ENCODE measurements at places on chromosomes 2 and 18.

- DNase-seq = no peak
These were observed 209.7 kb downstream of the ASB1 start for GRCh38 chr2:238636269-238637073.

GRCh38 chr18:49850636-49851035 is 37.3 kb upstream of the ACAA2 start:
- DNase-seq = no peak

DNA sequence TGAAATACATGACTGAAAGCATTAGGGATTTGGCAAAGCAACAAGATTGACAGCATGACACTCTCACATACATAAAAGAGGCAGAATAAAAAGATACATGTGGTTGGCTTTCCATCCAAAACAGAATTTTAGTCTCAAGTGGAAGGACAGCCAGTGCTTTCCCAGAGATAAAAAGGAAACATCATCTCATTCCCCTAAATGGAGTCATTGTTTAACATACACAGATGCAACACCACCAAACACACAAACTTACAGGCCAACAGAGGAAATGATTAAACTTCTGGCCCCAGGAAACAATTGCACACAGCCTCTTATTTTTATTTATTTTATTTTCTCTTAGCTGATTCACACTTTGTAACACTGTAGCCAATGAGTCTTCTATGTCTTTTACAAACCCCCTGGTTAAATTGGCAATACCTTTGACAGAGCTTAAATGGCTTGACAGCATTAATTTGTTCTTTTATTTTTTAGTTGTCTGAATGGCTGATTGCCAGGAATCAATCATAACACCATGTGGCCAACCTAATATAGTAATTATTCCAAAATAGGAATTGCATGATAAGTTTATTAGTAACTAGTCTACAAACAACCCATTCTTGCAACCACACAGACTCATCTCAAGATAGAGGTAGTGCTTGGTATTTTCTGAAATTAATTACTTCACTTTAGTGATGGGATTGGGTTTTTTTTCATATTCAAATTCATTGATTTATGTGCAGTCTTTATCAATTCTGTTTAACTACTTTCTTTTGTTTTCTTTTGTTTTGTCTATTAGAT is 190.5 kb downstream of the RND3 start:
- peak; percentile 82 for DNase-seq

- peak; percentile 6 for DNase-seq
These were observed 51.9 kb downstream of the APLF start for GRCh38 chr2:68519236-68519635.

GRCh38 chr18:8117006-8117371 is 492.2 kb upstream of the RAB12 start:
- DNase-seq = no peak

DNA sequence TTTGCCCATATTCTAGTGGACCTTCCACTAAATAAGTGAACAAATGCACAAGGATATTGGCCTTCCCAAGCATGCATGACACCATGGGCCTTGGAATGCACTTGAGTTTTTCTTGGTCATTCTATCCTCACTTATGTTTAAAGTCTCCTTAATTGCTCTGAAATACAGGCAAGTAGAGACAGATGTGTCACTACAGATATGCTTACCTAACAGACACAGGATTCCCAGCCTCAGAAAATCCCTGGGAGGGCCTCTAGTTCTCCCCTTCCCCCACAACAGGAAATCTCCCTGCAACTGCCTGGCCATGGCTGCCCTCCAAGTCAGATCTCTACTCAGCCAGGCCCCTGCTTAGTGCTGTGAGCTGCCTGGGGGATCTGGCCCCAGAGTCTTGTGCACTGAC is 445.2 kb downstream of the IRS1 start:
- DNase-seq = no peak

- no peak for DNase-seq
These were observed 158.0 kb downstream of the NEDD4L start for GRCh38 chr18:58201733-58202730.

GRCh38 chr2:19120941-19121750 is 237.3 kb downstream of the OSR1 start:
- no peak for DNase-seq

GRCh38 chr2:44464437-44464836 is 102.7 kb downstream of the CAMKMT start:
- DNase-seq = no peak

- DNase-seq = no peak
These were observed 1206.0 kb upstream of the ZEB2 start for GRCh38 chr2:145725876-145726275.

DNA sequence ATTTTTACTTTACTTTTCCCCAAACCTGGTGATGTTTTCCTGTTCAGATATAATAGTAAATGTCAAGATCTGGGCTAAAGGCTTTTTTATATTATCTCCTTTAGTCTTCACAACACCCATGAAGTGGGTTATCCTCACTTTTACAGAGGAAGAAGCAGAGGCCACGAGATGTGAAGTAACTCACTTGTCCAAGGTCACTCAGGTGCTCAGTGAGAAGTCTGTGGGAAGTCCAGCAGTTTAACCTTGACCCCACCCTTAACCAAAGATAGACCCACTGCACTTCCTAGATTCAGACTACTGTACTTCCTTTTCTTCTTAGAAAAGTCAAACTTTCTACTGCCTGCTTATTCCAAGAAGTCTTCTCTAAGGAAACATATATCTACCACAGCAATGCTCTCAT is 56.3 kb upstream of the STAT1 start:
- DNase-seq = no peak

- peak; percentile 95 for DNase-seq
These were observed 186.8 kb downstream of the LTBP1 start for GRCh38 chr2:33133454-33133952.

DNA sequence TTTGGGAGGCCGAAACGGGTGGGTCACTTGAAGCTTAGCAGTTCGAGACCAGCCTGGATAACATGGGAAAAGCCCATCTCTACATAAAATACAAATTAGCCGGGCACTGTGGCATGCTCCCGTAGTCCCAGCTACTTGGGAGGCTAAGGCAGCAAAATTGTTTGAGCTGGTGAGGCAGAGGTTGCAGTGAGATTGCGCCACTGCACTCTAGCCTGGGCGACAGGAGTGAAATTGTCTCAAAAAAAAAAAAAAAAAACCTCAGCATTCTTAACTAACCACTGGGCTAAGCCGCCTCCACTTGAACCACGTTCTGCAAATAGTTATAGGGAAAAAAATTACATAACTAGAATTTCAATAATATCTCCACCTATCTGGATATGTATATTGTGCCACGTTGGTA is 2.3 kb downstream of the FOXI3 start:
- DNase-seq = no peak

- DNase-seq = peak; percentile 30
These were observed 1.5 kb downstream of the RPRM start for GRCh38 chr2:153476816-153477635.

DNA sequence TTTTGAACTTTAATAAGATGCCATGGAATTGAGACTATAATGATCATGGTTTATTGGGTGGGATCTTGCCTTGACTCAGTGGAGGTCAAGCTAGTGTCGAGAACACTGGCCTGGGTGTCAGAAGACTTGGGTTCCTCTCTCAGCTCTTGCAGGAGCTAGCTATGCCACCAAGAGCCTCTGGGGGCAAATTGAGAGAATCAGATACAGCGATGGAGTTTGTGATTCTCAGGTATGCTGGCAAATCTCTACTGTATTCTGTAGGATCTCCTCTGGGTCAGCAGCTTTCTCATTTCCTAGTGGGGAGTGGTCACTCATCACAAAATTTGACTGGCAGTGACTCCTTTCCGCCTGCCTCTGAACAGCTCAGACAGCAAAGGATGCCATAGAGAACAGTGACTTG is 477.0 kb downstream of the RNF144A start:
- no peak for DNase-seq

GRCh38 chr2:153470867-153471266 is 7.7 kb downstream of the RPRM start:
- no peak for DNase-seq

- DNase-seq = no peak
These were observed 10.9 kb upstream of the CNRIP1 start for GRCh38 chr2:68330691-68331090.

GRCh38 chr2:152440460-152440859 is 105.5 kb downstream of the FMNL2 start:
- no peak for DNase-seq

GRCh38 chr2:100832885-100833284 is 12.9 kb downstream of the NPAS2 start:
- no peak for DNase-seq

DNA sequence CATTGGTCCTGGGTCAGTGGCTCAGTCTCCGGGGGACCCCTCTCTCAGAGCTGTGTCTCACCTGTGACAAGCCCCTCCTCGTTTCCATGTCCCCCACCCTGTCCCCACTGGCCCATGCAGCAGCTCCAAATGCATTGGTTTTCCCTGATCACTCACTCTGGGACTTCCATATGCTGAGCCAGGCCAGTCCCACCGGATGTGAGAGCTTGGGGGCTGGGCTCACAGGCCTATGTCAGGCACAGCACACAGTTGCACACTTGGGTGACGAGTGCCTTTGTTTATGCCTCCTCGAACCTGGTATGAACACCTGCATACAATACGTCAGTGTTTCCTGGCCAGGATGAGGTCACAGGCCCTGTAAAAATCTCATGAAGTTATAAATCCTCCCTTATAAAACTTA is 232.5 kb downstream of the TFCP2L1 start:
- DNase-seq = peak; percentile 48

- DNase-seq = peak; percentile 67
These were observed 88.9 kb upstream of the THOC1 start for GRCh38 chr18:356778-357177.

DNA sequence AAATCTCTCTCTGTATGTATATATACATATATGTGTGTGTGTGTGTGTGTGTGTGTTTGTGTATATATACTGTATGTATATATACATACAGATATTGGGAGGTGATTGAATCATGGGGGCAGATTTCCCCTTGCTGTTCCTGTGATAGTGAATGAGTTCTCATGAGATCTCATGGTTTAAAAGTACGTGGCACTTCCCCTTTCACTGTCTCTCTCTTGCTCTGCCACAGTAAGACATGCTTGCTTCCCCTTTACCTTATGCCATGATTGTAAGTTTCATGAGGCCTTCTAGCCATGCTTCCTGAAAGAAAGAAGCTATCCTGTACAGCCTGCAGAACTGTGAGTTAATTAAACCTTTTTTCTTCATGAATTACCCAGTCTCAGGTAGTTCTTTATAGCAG is 18.8 kb upstream of the CCDC195 start:
- no peak for DNase-seq

GRCh38 chr2:165897726-165898125 is 55.9 kb downstream of the TTC21B start:
- DNase-seq = peak; percentile 22

DNA sequence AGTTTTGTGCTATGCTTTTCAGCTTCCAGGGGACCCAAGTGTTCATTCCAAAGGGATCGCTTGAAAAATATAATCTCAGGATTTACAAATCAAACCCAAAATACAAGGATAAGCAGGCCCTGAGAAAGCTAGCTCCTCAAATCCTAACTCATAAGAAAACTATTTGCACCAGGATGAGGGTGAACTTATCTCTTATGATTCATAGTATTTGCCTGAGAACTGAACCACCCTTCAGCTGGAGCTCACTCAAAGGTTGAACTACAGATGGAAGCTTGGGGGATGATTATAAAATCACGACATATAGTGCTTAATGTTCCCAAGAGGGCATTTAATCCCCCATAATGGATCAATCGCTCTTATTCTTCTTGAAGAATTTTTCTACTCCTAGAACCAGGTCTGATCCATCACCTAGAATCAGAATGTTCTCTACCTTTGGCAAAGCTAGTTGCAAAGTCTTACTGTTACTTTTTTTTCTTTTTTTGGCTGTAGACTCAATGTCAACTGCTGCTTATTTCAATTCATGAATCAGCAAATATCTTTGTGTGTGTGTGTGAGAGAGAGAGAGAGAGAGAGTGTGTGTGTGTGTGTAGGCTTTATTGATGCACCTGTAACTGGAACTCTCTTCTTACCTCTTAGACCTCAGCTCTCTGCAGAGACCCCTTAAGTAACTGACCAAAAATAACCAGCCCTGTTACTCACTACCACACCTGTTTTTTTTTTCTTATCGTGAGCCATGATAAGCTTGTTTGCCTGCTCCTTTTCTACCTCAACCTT is 44.8 kb downstream of the ARL4C start:
- DNase-seq = no peak

DNA sequence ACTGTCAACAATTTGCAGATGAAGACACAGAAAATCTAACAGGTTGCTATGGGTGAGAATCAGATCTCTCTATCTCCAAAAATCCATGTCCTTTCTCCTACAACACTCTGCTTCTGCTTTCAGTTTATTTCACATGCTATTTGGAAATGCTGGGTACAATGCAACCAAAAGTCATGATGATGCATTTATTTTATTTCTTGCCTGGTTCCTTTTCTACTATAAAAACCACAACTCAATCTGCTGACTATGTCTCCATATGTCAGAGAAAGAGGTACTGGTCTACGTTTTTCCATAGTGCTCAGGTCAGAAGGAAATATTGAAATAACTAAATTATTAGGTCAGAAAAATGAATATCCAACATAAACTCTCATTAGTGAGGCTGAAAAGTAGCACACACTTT is 20.5 kb downstream of the RAD51AP2 start:
- no peak for DNase-seq

DNA sequence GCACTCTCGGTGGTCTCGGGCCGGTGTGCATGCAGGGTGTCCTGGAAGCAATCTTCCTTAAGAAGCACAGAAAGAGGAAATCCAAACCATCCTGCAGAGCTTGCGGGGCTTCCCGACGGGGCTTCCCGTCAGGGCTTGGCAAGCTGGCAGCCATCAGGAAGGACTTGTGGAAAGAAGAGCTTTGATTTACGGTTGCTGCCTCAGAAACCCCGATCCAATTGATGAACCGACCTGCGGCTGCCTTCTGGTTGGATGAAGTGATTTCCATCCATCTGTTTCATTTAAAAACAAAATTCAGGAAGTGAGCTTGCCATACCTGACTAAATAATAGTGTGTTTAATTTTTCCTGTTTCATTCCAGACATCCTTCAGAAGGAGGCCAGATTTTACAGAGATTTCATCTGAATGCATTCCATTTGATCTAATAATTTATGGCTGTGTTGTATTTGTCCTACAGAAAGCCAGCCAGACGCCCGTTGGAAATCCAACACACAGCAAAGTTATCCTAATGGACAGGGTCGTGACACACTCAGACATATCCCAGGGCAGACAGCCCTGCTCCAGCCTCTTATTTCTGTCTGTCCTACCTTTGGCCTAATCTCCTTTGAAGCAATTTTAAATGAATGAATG is 141.3 kb downstream of the SEPTIN10 start:
- no peak for DNase-seq

DNA sequence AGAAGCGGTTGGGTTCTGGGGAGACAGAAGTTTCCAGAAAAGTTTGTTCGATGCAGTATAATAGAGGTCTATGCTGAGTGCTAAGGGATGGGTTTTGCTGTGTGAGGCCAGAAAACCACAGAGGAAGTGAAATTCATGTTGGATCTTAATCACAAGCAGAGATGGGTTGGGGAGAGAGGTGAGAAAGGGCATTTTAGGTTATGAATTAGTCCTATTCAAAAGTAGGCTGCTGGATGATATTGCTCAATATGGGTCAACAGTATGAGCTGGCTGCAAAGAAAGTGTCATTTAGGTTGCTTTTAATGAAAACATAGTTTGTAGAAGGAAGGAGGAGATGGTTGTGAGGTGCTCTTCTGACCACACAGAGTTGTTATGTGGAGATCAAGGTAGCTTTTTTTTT is 118.8 kb upstream of the LHCGR start:
- DNase-seq = no peak
